ENCODE measurements at places on chromosomes 2 and 18. TPM values are rescaled to one million over a fixed set of nuclear protein-coding genes. Genes with fewer than 3 reads are reported as not detected.

- no peaks in the 10 kb centered on the region for H3K27me3 ChIP-seq
- H3K4me1 ChIP-seq, result no peaks in the 10 kb centered on the region
- H3K4me3 ChIP-seq, result no peak overlapping the region
- DNase-seq, result no peak
- H3K27ac ChIP-seq, result no peak overlapping the region
- no peaks in the 10 kb centered on the region for H3K36me3 ChIP-seq
Observed at GRCh38 chr18:36580266-36580665, 248.5 kb downstream of the TPGS2 start.

- H3K27me3 ChIP-seq, result no peaks in the 10 kb centered on the region
- H3K36me3 ChIP-seq, result no peaks in the 10 kb centered on the region
- no peak overlapping the region for H3K27ac ChIP-seq
- no peak for DNase-seq
- H3K4me3 ChIP-seq, result no peak overlapping the region
Observed at GRCh38 chr2:168490015-168490874, 34.2 kb downstream of the CERS6 start.

- no peak overlapping the region for H3K27ac ChIP-seq
- H3K4me1 ChIP-seq, result no peaks in the 10 kb centered on the region
- H3K4me3 ChIP-seq, result no peak overlapping the region
- DNase-seq, result no peak
Observed at GRCh38 chr2:147549054-147549453, 295.8 kb upstream of the ACVR2A start.

LYG2 gene
- not detected for polyA plus RNA-seq
